Body of pancreas (tissue), 4 donors: ENCODE measurements at places on chromosomes 16 and 17. TPM values are rescaled to one million over a fixed set of nuclear protein-coding genes. Genes with fewer than 3 reads are reported as not detected.

DNA sequence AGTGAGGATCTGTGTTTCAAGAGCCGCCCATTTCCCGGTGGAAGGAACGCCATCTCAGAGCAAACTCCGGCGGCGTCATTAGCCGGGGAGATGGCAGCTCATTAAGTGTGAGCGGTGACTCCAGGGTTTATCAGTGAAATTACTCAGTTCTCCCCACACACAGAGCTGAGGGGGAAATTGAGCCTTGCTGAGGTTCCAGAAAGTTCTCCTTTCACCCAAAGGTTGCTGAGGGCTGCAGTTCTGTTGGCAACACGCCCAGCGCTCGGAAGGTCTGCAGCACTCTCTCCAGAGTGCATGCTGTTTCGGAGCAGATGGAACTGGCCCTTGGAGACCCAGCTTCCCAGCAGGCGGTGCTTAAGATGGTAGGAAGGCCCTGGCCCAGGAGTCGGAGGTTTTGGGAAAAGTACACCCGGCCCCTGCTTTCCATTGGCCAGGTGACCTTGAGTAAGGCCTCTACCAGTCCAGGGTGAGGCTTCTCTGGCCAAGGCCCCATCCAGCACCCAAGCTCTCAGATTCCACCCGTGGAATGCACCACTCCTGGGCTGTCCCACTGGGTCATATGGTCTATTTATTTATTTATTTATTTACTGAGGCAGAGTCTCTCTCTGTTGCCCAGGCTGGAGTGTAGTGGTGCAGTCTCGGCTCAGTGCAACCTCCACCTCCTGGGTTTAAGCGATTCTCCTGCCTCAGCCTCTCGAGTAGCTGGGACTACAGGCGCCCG, 167.7 kb upstream of the CIBAR2 start:
- DNase-seq = no peak
- H3K36me3 ChIP-seq = no peaks in the 10 kb centered on the region
- no peak overlapping the region for H3K27ac ChIP-seq
- no peaks in the 10 kb centered on the region for H3K27me3 ChIP-seq
- no peak overlapping the region for H3K4me3 ChIP-seq
- no peaks in the 10 kb centered on the region for H3K4me1 ChIP-seq

DNA sequence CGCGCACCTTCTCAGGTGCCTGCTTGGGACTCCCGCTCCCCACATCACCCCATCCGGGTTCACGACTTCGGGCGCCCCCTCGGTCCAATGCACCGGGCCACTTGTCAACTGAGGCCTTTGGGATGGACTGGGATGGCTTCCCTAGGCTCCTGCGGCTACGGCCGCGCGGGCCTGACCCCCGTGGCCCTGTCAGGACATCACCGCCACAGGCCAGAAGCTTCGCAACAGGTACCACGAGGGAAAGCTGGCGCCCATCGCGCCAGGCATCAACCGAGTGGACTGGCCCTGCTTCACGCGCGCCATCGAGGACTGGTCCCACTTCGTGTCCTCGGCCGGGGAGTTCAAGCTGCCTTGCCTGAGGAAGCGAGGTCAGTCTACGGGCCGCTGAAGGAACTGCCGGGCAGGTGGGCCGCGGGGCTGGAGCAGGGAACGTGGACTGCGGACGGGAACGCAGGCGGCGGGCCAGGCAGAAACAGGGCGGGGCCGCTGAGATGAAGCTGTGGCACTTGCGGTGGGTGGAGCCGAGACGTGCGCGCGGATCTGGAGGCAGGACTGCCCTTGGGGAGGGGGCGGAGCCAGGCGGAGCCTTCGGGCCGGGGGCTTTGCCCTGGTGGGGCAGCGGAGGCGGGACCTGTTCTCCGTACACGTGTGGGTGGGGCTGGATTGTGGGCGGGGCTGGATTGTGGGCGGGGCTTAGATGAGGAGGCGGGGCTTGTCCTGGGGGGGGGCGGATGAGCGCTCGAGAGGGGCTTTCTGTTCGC, 13.7 kb upstream of the CNGB1 start:
- H3K36me3 ChIP-seq = no peaks in the 10 kb centered on the region
- DNase-seq = peak; percentile 89
- H3K4me3 ChIP-seq = peak overlapping the region; percentile 35
- peak overlapping the region; percentile 27 for H3K27ac ChIP-seq
- peaks cover 9% of the 10 kb centered on the region for H3K4me1 ChIP-seq

DNA sequence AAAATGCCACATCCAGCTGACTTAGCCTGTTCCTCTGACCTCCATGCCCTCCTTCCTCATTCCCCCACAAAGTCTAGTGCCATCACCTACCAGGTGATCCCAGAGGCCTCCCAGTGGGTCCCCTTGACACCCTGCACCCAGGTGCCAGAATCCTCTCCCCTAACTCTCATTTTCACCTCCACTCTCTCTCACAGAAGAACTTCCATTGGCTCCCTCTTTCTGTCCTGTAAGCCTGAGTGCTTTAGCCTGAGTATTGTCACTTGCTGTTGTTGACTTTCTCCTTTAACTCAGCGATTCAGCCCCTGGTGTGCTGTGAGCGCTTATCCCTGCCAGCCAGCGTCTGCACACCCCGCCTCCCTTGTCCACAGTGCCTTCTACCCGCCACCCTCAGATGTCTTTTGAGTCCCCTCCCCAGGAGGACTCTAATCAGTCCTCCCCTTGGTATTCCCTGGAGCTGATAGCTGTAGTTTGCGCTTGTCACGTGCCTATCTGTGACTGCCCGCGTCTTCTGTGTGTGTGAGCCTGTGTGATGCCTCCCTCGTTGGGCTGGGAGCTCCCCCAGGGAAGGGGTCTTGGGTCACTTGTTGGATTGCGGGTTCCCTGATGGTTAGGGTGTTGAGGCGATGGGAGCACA, 31.9 kb downstream of the ARHGAP23 start:
- no peaks in the 10 kb centered on the region for H3K36me3 ChIP-seq
- no peak overlapping the region for H3K27ac ChIP-seq
- peaks cover 4% of the 10 kb centered on the region for H3K4me1 ChIP-seq
- peaks cover under 1% of the 10 kb centered on the region for H3K27me3 ChIP-seq

- no peak overlapping the region for H3K4me3 ChIP-seq
- H3K27ac ChIP-seq = no peak overlapping the region
- H3K36me3 ChIP-seq = no peaks in the 10 kb centered on the region
- peaks cover 18% of the 10 kb centered on the region for H3K4me1 ChIP-seq
- H3K27me3 ChIP-seq = no peaks in the 10 kb centered on the region
Observed at GRCh38 chr16:29769507-29769906, 8.5 kb upstream of the ZG16 start.

- no peak overlapping the region for H3K4me3 ChIP-seq
- H3K27ac ChIP-seq = no peak overlapping the region
- DNase-seq = no peak
- H3K36me3 ChIP-seq = no peaks in the 10 kb centered on the region
Observed at GRCh38 chr17:37273409-37274051, 102.3 kb upstream of the C17orf78 start.

DNA sequence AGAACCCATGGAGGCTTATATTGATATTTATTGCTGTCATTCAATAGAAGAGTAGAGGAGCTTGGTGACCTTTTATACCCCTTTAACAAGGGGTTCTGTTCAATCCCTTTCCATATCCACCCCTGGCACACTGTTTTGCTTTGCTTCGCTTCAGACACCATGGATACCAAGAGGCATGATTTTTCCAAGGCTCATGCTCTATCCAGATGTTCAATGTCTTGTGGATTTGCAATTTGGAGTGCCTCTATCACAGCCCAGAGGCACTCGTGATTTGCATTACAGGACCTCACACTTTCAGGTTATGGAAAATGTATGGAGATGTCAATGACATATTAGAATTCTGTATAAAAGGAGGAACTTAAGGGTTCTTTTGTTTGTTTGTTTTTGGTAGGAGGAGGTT, 21.5 kb downstream of the CFAP20 start:
- no peak overlapping the region for H3K4me3 ChIP-seq
- H3K27me3 ChIP-seq = no peaks in the 10 kb centered on the region
- no peaks in the 10 kb centered on the region for H3K4me1 ChIP-seq

DNA sequence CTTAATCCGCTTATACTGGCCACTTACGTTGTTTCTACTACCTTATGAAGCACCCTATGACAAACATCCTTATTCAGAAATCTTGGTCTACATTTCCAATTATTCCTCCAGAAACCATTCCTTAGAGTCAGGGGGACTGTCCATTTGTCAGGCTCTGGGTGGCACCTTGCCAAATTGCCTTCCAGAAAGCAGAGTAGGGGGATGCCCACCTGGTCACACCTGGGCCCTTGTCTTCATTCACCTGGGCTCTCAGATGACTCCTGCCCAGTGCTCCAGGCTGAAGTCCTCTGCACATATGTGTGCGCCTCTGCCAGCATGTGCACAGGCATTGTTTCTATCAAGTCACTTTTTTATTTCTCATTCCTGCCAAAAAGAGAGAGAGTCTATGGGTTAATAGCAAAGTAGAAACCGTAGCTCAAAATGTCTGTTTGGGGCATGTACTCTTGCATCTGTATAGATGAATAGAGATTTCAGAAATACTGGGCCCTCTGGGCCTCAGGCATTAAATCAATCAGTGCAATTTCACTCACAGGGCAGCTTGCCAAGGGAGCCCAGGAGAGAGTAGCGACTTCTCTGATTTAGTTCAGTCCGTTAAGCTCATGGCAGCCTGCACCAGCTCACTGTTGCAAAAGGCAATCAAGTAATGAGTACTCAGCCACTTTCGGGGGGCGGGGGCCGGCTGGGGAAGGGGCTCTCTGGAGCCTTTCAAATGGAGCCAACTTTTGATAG, 104.7 kb downstream of the SOCS1 start:
- no peaks in the 10 kb centered on the region for H3K36me3 ChIP-seq
- no peaks in the 10 kb centered on the region for H3K27me3 ChIP-seq
- H3K27ac ChIP-seq = no peak overlapping the region
- H3K4me3 ChIP-seq = no peak overlapping the region

GRCh38 chr17:44220213-44221083, 973 bp upstream of the UBTF start:
- peaks cover 13% of the 10 kb centered on the region for H3K36me3 ChIP-seq
- H3K27ac ChIP-seq = peak overlapping the region; percentile 99
- H3K4me1 ChIP-seq = peaks cover 45% of the 10 kb centered on the region
- peak overlapping the region; percentile 76 for H3K4me3 ChIP-seq
- peak; percentile 62 for DNase-seq

- H3K27me3 ChIP-seq = no peaks in the 10 kb centered on the region
- no peak overlapping the region for H3K4me3 ChIP-seq
- H3K27ac ChIP-seq = no peak overlapping the region
- no peaks in the 10 kb centered on the region for H3K36me3 ChIP-seq
- H3K4me1 ChIP-seq = no peaks in the 10 kb centered on the region
Observed at GRCh38 chr17:53844491-53845107, 21.9 kb downstream of the KIF2B start.

DNA sequence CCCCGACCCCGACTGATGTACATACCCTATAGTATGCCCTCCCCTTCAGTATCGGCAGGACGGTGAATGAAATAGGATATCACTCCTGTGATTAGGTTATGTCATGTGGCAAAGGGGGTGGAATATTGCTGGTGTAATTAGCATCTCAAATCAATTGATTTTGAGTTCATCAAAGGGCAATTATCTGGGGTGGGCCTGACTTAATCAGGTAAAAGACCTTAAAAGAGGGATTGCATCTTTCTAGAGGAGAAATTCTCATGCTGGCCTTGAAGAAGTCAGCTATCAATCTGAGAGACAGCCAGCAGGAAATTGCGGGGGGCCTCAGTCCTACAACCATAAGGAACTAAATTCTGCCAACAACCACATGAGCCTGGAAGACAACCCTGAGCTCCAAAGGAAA, 10.3 kb downstream of the TRIM25 start:
- no peak for DNase-seq
- no peaks in the 10 kb centered on the region for H3K4me1 ChIP-seq
- no peaks in the 10 kb centered on the region for H3K27me3 ChIP-seq
- peaks cover 27% of the 10 kb centered on the region for H3K36me3 ChIP-seq

DNA sequence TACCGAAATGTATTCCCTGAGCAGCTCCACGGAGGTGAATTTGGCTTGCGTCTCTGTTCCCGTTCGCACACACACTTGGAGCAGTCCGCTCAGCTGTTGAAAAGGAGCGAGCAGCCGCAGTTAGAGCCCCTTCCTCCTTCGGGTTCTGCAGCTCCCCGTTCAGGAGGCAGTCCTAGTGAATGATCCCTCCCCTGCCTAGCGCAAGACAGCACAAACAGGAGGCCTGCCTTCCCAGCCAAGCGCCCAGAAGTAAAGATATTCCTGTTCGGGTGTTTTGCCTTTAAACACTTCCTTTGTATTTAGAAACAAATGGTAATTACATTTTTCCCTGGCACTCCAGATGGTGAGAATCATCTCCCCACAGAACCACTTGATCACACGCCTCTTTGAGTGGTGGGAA, 64.7 kb downstream of the ABCC12 start:
- H3K27ac ChIP-seq = no peak overlapping the region
- no peaks in the 10 kb centered on the region for H3K27me3 ChIP-seq
- no peak overlapping the region for H3K4me3 ChIP-seq
- no peaks in the 10 kb centered on the region for H3K4me1 ChIP-seq
- H3K36me3 ChIP-seq = no peaks in the 10 kb centered on the region

GRCh38 chr16:52372313-52372712, 174.6 kb downstream of the TOX3 start:
- no peak overlapping the region for H3K4me3 ChIP-seq
- no peak overlapping the region for H3K27ac ChIP-seq
- H3K36me3 ChIP-seq = no peaks in the 10 kb centered on the region
- no peak for DNase-seq

- H3K27ac ChIP-seq = no peak overlapping the region
- no peak for DNase-seq
- peaks cover 13% of the 10 kb centered on the region for H3K36me3 ChIP-seq
- no peaks in the 10 kb centered on the region for H3K27me3 ChIP-seq
Observed at GRCh38 chr17:17220529-17220928, 14.4 kb upstream of the PLD6 start.

- no peak for DNase-seq
- no peaks in the 10 kb centered on the region for H3K4me1 ChIP-seq
- H3K27me3 ChIP-seq = no peaks in the 10 kb centered on the region
- H3K36me3 ChIP-seq = no peaks in the 10 kb centered on the region
Observed at GRCh38 chr16:16945207-16945606, 525.6 kb downstream of the XYLT1 start.

DNA sequence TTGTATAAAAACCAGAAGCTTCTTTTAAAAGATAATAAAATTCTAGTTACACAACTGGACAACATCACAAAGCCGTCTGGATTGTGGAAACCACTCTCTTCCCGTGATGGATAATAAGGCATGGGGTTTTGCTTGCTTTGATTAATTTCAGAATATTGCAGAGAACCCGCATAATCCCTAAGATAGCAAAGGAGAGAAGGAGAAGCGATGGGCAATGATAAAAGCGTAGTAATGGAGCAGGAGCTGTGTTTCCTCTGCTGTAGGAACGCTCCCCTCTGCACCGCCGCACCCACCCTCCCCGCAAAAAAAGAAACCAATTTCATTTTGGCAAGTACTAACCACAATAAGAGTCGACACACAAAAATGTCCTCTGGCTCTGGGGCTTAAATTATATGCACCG, 340.9 kb upstream of the PSMD7 start:
- H3K4me1 ChIP-seq = no peaks in the 10 kb centered on the region
- H3K27me3 ChIP-seq = no peaks in the 10 kb centered on the region
- no peak for DNase-seq

KRTAP17-1 gene
- total RNA-seq = not detected

ARMC7 gene
- 7.9 TPM for total RNA-seq

SHMT1 gene
- total RNA-seq = 10.1 TPM

TP53TG3C gene
- total RNA-seq = not detected

TRPV3 gene
- total RNA-seq = 0.33 TPM

CIBAR2 gene
- not detected for total RNA-seq

RAMP2 gene
- total RNA-seq = 3.1 TPM

CCL1 gene
- not detected for total RNA-seq

WNT9B gene
- total RNA-seq = not detected

PHOSPHO1 gene
- total RNA-seq = 13.5 TPM
